Activated naive CD4-positive, alpha-beta T cell (primary cell): ENCODE measurements at places on chromosomes 5 and 9.

GRCh38 chr9:98201102-98201501 is 8.7 kb upstream of the CORO2A start:
- DNase-seq = no peak

DNA sequence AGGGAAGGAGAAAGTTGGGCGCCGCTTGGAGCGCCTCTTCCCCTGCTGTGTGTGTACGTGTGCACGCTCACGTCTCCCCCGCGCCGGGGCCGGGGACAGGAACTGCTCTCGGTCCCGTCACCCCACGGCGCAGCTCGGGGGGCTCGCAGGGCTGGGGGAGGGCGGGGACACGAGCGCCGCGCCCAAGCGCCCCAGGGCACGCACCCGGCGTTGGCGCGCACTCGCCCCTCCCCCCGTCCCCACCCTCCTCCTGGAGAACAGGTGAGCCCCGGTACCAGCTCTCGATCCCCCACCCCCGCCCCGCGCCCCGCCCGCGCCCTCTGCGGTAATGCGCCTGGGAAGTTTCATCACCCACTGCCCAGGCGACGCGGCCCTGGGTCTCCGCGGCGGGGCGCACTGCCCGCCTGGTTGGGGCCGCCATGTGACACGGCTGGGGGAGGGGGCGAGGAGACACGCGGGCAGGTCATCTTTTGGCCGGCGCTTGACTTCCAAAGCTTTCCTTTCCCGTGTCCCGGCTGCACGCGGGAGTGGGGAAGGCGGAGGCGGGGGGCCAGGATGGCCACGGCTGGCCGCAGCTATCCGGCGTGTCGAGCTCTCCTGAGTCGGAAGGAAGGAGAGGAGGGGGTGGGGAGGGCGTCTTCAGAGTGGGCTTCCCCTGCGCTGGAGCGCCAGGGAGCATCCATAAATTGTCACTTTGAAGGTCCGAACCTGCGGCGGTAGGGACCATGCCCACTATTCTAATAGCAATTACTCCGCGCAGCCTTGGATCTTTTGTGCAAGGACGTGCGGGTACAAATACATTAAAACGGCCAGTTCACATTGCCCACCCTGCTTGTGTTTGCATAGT is 1.5 kb upstream of the STC2 start:
- no peak for DNase-seq

- no peak for DNase-seq
These were observed 284.7 kb upstream of the MAP3K1 start for GRCh38 chr5:56530626-56531138.

- DNase-seq = no peak
These were observed 2.2 kb downstream of the TMEM141 start for GRCh38 chr9:136793086-136793946.

GRCh38 chr5:132134384-132134783 is 60.8 kb downstream of the CSF2 start:
- no peak for DNase-seq

- DNase-seq = no peak
These were observed 181.5 kb upstream of the RAI14 start for GRCh38 chr5:34474573-34475021.

- no peak for DNase-seq
These were observed 159.9 kb downstream of the PPP2R2B start for GRCh38 chr5:146718609-146719008.

GRCh38 chr5:132070460-132071337 is 2.9 kb upstream of the CSF2 start:
- DNase-seq = no peak

DNA sequence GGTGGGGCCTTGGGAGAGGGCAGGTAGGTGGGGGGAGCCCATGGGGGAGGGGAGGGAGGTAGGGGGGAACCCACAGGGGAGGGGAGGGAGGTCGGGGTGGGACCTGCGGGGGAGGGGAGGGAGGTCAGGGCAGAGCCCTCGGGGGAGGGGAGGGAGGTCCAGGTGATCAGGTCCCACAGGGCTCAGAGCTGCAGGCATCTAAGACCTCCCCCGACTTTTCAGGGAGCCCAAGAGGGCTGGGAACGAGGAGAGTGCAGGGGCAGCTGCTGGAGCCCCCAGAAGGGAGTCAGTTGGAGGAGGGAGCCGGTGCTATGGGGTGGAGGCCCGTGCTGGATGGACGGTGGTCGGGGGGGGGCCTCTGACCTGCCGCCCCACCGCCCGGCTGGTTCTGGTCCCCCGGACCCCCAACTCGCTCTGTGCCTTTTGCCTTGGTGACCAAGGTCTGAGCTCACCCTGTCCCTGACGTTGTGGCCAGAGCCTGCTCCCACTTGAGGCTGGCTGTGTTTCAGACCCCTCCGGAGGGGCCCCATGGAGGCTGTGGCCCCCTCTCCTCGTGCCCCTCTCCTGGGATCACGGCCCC is 31.8 kb downstream of the SLC9A3 start:
- DNase-seq = no peak
